Keratinocyte (primary cell): ENCODE measurements at places on chromosomes 7 and 10. TPM values are rescaled to one million over a fixed set of nuclear protein-coding genes. Genes with fewer than 3 reads are reported as not detected.

Gene PLCE1
- polyA plus RNA-seq: 0.01 TPM in 2 of 3 replicates, not detected in the other

Gene EGFR
- 109 to 159 TPM (median 120 TPM) in 3 replicates for polyA plus RNA-seq

Gene LMBR1
- 18.5 to 30.2 TPM (median 29.9 TPM) in 3 replicates for polyA plus RNA-seq

Gene ZNF804B
- not detected in 3 replicates for polyA plus RNA-seq

Gene ETV1
- polyA plus RNA-seq: 2.1 to 6.5 TPM (median 5.0 TPM) in 3 replicates

Gene CNPY1
- not detected in 3 replicates for polyA plus RNA-seq

Gene PDGFA
- 12.4 to 22.6 TPM (median 14.8 TPM) in 3 replicates for polyA plus RNA-seq

Gene CPA4
- polyA plus RNA-seq: 248 to 423 TPM (median 276 TPM) in 3 replicates

Gene PAOX
- 2.5 to 2.8 TPM (median 2.6 TPM) in 3 replicates for polyA plus RNA-seq

Gene MYH16
- 0.55 to 2.2 TPM (median 0.69 TPM) in 3 replicates for polyA plus RNA-seq

Gene PRPS1L1
- polyA plus RNA-seq: not detected in 3 replicates

- H3K27ac ChIP-seq: no peak overlapping the region
- no peaks in the 10 kb centered on the region for H3K36me3 ChIP-seq
- no peaks in the 10 kb centered on the region for H3K27me3 ChIP-seq
These were observed 92.1 kb downstream of the GRB10 start for GRCh38 chr7:50690541-50691011.

GRCh38 chr10:78009662-78010061, 19.7 kb downstream of the POLR3A start:
- H3K4me3 ChIP-seq: no peak overlapping the region
- no peak overlapping the region for H3K27ac ChIP-seq
- H3K4me1 ChIP-seq: no peaks in the 10 kb centered on the region
- peaks cover 27% of the 10 kb centered on the region for H3K36me3 ChIP-seq

GRCh38 chr7:7651479-7651878, 10.9 kb downstream of the UMAD1 start:
- no peaks in the 10 kb centered on the region for H3K36me3 ChIP-seq
- no peaks in the 10 kb centered on the region for H3K4me1 ChIP-seq
- no peak overlapping the region for H3K27ac ChIP-seq
- H3K27me3 ChIP-seq: no peaks in the 10 kb centered on the region

DNA sequence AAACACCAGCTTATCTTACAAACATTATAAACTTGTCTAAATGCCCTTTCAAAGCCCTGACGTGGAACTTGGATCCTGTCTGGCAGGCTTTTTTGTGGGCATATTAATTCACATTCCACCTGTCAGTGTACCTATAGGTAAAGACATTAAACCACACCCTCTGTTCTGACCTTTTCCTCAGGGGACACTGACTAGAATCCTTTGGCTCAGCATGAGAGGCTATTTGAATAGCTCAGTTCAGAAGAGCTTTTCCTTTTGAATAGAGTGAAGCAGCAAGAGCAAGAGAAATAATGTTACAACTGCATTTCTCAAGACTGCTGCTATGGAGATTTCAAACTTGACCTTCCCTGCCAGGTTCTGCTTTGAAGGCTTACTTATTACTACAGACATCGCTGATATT, 76.9 kb downstream of the CYP51A1 start:
- no peak for DNase-seq
- no peak overlapping the region for H3K27ac ChIP-seq
- peaks cover 11% of the 10 kb centered on the region for H3K4me1 ChIP-seq
- no peaks in the 10 kb centered on the region for H3K27me3 ChIP-seq
- no peaks in the 10 kb centered on the region for H3K36me3 ChIP-seq

DNA sequence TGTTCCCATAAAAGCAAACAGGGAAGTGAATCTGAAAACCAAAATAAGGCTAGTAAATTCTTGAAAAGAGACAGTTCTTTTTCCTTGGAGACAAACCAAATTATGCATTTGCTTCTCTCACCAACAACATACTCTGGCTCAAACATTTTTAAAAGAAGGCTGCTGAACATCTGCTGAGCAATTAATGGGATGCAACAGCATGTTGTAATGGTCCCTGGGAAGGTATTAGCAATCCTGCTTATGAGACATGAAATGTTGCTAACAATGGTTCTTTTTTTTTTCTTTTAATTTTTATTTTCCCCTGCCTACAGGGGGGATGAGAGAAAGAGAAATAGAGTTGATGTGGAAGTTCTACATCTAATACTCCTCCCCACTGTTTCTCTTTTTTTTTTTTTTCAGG, 572.1 kb downstream of the SORCS1 start:
- H3K4me1 ChIP-seq: no peaks in the 10 kb centered on the region
- H3K4me3 ChIP-seq: no peak overlapping the region
- no peaks in the 10 kb centered on the region for H3K36me3 ChIP-seq
- DNase-seq: no peak

GRCh38 chr10:72564596-72564995, 61.3 kb downstream of the MICU1 start:
- H3K27ac ChIP-seq: no peak overlapping the region
- H3K4me1 ChIP-seq: peaks cover 6% of the 10 kb centered on the region
- DNase-seq: no peak
- no peaks in the 10 kb centered on the region for H3K27me3 ChIP-seq

- H3K4me1 ChIP-seq: no peaks in the 10 kb centered on the region
- H3K4me3 ChIP-seq: no peak overlapping the region
- H3K36me3 ChIP-seq: no peaks in the 10 kb centered on the region
- no peak overlapping the region for H3K27ac ChIP-seq
These were observed 738.3 kb upstream of the POM121L12 start for GRCh38 chr7:52297128-52297527.

DNA sequence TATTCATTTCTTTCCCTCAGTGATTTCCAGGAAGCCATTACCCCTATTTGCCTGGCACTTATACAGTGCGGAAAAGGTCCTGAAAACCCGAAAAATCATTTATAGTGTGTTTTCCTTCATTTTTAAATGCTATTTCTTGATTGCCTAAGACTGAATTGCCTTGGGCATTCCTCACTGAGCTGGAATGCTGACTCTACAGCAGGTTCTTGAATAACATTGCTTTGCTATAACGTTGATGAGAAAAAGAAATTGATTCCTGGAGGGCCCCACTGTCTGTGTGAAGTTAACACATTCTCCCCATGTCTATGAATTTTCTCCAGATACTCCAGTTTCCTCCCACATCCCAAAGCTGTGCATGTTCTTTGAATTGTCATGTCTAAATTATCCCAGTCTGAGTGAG, 308.5 kb downstream of the EXOC4 start:
- no peaks in the 10 kb centered on the region for H3K27me3 ChIP-seq
- DNase-seq: no peak
- no peak overlapping the region for H3K27ac ChIP-seq

DNA sequence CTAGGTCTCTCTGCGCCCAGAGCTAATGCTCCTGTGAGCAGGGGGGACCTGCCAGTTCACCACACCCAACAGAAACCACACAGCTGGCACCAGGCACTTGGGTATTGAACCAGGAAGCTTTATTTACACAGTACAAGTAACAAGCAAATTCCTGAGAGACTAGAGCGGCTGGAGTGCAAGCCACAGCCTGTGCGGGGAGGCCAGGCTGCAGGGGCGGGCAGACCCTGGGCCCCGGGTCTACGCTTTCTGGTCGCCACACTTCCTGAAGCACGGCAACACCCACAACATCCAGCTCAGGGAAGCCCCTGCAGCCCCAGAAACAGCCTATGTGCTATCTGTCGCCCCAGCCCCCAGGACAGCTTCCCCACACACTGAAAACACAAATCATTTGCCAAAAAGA, 125.0 kb downstream of the FAM53B start:
- H3K27ac ChIP-seq: no peak overlapping the region
- H3K36me3 ChIP-seq: peaks cover 16% of the 10 kb centered on the region
- no peak for DNase-seq
- H3K4me3 ChIP-seq: no peak overlapping the region

GRCh38 chr10:121084016-121084674, 233.0 kb downstream of the WDR11 start:
- DNase-seq: no peak
- H3K36me3 ChIP-seq: no peaks in the 10 kb centered on the region
- H3K4me3 ChIP-seq: no peak overlapping the region

- DNase-seq: no peak
- H3K27me3 ChIP-seq: no peaks in the 10 kb centered on the region
- H3K36me3 ChIP-seq: no peaks in the 10 kb centered on the region
- H3K4me1 ChIP-seq: no peaks in the 10 kb centered on the region
- no peak overlapping the region for H3K27ac ChIP-seq
These were observed 37.5 kb downstream of the PWWP2B start for GRCh38 chr10:132434405-132435005.

DNA sequence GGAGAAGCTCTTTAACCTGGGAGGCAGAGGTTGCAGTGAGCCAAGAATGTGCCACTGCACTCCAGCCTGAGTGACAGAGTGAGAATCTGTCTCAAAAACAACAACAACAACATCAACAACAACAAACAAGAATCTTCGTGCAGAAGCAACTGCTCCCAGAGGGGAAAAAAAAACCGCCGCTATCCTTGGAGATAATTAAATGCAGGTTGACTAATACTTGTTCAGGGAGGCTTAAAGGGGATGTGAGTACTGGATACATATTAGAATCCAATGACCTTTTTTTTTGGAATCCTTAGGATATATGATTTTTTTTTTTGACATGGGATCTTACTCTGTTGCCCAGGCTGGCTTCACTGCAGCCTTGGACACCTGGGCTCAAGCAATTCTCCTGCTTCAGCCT, 89.6 kb upstream of the FAM171A1 start:
- H3K4me3 ChIP-seq: no peak overlapping the region
- no peak overlapping the region for H3K27ac ChIP-seq
- no peak for DNase-seq
- H3K36me3 ChIP-seq: no peaks in the 10 kb centered on the region

DNA sequence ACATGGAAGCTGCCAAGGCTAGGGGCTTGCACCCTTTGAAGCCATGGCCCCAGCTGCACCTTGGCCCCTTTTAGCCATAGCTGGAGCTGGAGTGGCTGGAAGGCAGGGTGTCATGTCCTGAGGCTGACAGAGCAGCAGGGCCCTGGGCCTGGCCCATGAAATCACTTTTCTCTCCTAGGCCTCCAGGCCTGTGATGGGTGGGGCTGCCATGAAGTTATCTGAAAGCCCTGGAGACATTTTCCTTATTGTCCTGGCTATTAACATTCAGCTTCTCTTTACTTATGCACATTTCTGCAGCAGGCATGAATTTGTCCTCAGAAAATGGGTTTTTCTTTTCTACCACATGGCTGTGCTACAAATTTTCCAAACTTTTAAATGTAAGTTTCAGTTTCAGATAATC, 106.9 kb upstream of the ELMO1 start:
- no peaks in the 10 kb centered on the region for H3K27me3 ChIP-seq
- no peaks in the 10 kb centered on the region for H3K4me1 ChIP-seq
- no peaks in the 10 kb centered on the region for H3K36me3 ChIP-seq
- DNase-seq: no peak

DNA sequence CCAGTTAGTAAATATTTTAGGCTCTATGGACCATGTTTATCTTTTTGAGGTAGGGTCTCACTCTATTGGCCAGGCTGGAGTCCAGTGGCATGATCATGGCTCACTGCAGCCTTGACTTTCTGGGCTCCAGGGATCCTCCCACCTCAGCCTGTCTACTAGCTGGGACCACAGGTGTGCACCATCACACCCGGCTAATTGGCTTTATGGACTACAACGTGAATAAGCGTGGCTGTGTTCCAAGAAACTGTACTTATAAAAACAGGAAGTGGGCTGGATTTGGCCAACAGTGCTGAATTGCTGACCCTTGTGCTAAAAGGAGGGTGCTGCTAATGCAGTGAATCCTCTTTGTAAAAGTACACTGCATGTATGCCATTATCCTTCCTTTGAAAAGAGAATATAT, 111.7 kb upstream of the CDK13 start:
- H3K4me3 ChIP-seq: no peak overlapping the region
- no peaks in the 10 kb centered on the region for H3K36me3 ChIP-seq
- no peak overlapping the region for H3K27ac ChIP-seq
- DNase-seq: no peak
- H3K27me3 ChIP-seq: peaks cover 25% of the 10 kb centered on the region
- no peaks in the 10 kb centered on the region for H3K4me1 ChIP-seq

GRCh38 chr10:17689137-17689536, 45.2 kb downstream of the STAM start:
- no peaks in the 10 kb centered on the region for H3K27me3 ChIP-seq
- no peak overlapping the region for H3K4me3 ChIP-seq
- H3K4me1 ChIP-seq: no peaks in the 10 kb centered on the region
- peaks cover 5% of the 10 kb centered on the region for H3K36me3 ChIP-seq

GRCh38 chr7:149766135-149766675, 7.2 kb downstream of the ZNF467 start:
- no peaks in the 10 kb centered on the region for H3K36me3 ChIP-seq
- no peak overlapping the region for H3K4me3 ChIP-seq
- H3K4me1 ChIP-seq: no peaks in the 10 kb centered on the region
- H3K27me3 ChIP-seq: peaks cover 6% of the 10 kb centered on the region

- no peaks in the 10 kb centered on the region for H3K36me3 ChIP-seq
- no peaks in the 10 kb centered on the region for H3K4me1 ChIP-seq
- H3K4me3 ChIP-seq: no peak overlapping the region
- no peak overlapping the region for H3K27ac ChIP-seq
- no peak for DNase-seq
These were observed 1119.1 kb upstream of the PHF14 start for GRCh38 chr7:9854605-9855004.

DNA sequence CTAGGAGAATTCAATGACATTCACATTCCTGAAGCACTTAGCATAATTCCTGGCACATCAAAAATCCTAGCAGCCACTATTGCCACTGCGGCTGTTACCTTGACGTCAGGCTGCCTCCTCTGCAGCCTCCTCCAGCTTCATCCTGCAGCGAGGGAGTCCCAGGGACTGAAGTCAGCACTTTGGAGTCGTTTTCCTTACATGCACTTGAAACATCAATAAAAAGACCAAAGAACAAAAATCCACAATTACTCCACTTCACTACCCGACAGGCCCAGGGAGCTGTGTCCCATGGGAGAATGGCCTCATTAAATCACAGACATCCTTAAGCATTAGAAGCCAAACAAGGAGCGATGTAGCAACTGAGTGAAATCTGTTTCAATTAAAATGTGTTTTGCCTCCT, 48.6 kb upstream of the NANOS1 start:
- no peak overlapping the region for H3K4me3 ChIP-seq
- no peaks in the 10 kb centered on the region for H3K4me1 ChIP-seq
- no peaks in the 10 kb centered on the region for H3K36me3 ChIP-seq
- H3K27ac ChIP-seq: no peak overlapping the region

DNA sequence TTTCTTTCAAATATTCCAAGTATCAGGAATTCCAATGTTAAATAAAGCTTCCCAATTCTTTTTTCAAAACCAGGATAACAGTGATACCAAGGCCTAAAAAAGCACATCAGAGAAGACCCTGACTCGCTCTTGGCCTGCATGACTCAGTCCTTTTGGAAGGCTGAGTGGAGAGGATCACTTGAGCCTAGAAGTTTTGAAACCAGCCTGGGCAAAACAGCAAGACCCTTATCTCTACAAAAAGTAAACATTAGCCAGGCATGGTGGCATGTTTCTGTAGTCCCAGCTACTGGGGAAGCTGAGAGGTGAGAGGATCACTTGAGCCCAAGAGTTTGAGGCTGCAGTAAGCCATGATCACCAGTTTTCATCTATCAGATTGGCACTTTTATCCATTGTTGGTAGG, 18.7 kb downstream of the NFE2L3 start:
- H3K27ac ChIP-seq: no peak overlapping the region
- H3K4me3 ChIP-seq: no peak overlapping the region
- H3K27me3 ChIP-seq: no peaks in the 10 kb centered on the region
- H3K36me3 ChIP-seq: no peaks in the 10 kb centered on the region
- no peak for DNase-seq

GRCh38 chr7:71682181-71682580, 550.2 kb downstream of the GALNT17 start:
- no peak for DNase-seq
- H3K36me3 ChIP-seq: no peaks in the 10 kb centered on the region
- no peak overlapping the region for H3K27ac ChIP-seq
- H3K27me3 ChIP-seq: no peaks in the 10 kb centered on the region

- H3K27me3 ChIP-seq: no peaks in the 10 kb centered on the region
- no peak for DNase-seq
- H3K4me3 ChIP-seq: peak overlapping the region; percentile 67
- peaks cover 15% of the 10 kb centered on the region for H3K4me1 ChIP-seq
- no peaks in the 10 kb centered on the region for H3K36me3 ChIP-seq
These were observed 28.2 kb downstream of the SKIDA1 start for GRCh38 chr10:21497177-21497807.
